Esophagus squamous epithelium (tissue), 5 donors: ENCODE measurements at places on chromosomes 4 and X.

DNA sequence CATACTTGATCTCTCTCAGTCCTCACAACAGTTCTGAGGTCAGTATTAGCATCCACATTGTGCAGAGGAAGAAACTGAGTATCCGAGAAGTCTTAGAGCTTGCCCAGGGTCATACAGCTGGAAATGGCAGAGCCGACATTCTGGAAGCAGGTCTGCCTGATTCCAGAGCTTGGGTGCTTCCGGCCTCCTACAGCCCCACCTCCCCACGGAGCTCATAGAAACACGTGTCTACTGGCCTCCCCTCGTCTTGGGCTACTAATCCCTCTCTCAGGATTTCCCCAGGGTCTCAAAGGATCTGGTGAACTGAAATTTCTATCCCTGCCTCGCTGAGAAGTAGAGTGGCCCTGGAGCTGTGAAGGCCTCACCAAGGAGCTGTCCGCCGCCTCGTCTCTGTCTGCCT is 12.0 kb upstream of the KDM5C start:
- DNase-seq: no peak

GRCh38 chrX:136759968-136760367 is 20.8 kb downstream of the ARHGEF6 start:
- no peak for DNase-seq

DNA sequence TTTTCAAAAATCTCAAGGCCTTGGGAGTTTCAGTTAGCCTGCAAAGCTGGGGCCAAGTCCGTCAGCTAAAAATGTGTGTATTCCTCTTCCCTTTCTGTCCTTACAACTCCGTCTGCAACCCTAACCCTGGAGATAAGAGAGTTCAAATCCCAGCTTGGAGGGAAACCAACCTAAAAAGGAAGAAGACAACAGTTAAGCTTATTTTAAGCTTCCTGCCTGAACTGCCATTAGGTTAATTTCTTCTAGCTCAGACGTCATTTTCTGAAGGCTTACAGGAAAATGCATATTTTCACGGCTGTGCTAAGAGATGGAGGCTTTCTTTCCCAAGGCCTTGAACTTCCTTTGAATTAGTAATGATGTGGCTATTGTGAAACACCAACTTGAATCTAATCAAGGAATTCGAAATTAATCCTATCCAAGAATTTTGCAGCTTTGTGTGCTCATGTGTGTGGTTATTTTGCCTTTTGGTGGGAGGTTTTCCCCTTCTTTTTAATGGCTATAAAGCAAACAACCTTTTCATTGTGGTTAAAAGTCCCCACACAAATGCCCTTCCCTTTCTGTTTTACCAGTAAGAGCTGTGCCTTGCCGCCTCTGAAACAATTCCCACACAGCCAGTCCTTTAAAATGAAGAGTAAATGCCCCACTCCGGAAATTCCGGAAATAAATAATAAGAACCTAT is 103.5 kb downstream of the IRF2 start:
- no peak for DNase-seq

- no peak for DNase-seq
Measured at GRCh38 chr4:134906404-134907023, 704.9 kb upstream of the PABPC4L start.
